ENCODE measurements at places on chromosomes 5 and 9.

DNA sequence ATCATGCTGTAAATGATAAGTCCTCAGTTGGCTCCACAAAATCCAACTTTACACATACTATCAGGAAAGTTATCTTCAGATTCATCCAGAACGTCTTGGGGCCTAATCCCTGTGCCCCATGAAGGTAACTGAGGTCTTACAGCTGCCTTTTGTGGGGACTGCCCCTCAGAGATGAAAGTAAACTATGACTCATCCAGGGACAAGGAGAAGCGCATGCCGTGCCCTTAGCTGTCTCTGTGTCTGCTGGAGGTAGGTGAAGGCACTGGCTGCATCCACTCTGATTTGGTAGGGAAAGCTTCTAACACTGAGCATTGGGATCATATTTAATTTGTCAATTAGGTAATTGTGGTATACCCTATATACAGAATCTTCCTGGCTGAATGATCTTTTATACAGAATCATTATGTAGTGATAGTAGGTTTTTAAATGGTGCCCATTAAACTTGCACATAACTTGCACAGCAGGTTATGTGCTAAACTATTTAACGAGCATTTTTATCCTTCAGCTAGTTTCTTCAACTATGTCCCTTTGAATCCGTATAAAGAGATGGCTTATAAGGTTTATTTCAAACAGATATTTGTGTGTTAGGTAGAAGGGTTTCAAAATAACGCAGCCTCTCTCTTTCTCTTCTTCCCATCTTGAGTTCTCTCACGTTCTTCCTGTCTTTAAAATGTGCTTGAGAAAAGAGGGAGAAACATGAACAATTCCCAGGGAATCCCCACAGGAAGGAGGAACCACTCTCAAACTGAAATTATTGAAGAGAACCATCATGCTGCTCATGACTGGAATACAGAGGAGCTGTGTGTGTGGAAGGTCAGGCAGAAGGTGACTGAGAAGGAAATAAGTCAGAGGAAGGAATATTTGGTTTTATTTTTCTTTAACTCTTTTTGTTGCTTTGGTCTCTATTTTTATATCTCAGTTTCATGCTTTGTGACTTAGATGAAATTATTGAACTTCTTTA is 250.9 kb downstream of the CD180 start:
- DNase-seq = no peak

DNA sequence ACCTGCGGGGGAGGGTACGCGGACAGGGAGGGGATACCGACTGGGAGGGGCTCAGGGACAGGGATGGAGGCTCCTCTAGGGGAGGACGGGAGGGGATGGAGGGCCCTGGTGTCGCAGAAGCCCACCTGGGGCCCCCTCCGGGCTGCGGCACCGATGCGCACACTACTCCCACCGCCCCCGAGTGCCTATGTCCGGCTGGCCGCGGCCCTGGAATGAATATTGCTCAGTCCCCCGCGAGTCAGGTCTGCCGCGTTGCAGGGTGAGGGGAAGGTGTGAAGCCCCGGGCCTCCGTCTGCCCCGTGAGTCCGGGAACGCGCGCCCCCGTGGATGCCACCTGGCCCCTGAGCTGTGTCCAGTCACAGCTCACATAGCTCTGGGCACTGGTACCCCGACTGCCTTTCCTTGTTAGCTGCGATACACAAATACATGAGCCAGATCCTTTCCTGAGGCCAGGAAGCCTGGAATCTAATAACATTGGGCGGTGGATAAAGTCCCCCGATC is 44.5 kb upstream of the PRSS3 start:
- no peak for DNase-seq

GRCh38 chr5:142779163-142779840 is 9.1 kb downstream of the ARHGAP26 start:
- no peak for DNase-seq

DNA sequence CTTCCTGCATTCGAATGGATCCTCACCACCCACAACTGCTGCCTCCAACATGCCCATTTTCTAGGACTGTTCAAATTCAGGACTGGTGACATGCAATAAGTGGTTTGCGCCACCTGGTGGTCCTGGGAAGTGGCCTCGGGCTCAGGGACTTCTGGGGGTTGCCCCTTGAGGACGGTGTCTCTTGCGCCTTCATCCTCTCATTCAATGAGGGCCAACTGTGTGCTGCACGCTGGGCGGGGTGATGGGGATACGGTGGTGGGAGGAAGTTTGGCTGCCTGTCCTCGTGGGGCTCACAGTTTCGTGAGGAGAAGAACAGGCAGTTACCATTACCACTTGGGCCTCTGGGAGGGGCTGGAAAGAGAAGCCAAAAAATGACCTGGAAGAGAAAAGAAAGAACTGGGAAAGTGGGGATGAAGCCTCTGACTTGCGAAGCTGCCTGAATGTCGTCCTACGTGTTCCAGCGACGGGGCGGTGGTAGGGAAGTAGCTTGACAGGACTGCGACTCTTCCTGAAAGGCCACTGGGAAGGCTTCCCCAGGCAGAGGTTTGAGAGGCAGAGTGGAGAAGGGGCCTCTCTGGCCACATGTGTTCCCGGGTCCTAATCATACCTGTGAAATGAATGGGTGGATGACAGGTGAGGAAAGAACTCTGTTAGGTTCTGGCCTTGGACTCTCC is 49.0 kb downstream of the PSD2 start:
- DNase-seq = peak; percentile 9

DNA sequence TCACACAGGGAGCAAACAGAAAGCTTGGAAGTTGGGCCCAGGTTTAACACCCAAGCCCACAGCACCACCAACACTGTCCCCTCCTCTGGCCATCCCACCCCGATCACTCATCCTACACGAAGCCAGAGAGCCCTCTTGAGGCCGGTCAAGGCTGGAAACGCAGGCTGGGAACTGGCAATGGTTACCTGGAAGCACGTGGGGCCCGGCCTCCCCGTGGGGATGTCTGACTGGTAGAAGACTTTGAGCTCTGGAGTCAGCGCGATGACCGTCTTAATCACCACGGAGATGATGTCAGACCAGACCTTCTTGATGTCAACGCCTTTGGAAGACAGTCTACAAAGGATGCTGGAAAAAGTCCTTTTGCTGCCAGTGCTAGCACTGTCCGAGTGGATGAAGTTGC is 104.1 kb downstream of the TTLL11 start:
- no peak for DNase-seq

- DNase-seq = no peak
Measured at GRCh38 chr9:110687497-110687896, 18.9 kb downstream of the MUSK start.

- DNase-seq = no peak
Measured at GRCh38 chr5:56070851-56071465, 76.2 kb upstream of the IL6ST start.

GRCh38 chr5:175483337-175483736 is 5.0 kb downstream of the SFXN1 start:
- DNase-seq = no peak

DNA sequence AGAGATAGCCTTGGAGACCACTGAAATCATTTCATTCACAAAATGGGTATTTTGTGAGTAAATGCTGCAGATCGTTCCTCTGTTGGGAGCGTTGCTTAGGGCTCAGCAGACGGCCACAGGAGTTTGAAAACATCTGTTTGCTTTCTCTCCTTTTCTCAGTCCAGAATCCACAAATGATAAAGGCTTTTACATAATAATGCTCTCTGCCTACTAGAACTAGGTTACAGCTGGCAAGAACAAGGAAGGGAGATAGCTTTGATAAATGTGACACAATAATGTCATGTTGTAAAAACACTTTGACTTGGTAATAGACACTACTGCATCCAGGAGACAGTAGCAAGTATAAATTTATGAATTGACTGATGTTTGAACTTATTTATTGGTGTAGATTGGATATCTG is 1072.4 kb upstream of the CDH6 start:
- DNase-seq = no peak

DNA sequence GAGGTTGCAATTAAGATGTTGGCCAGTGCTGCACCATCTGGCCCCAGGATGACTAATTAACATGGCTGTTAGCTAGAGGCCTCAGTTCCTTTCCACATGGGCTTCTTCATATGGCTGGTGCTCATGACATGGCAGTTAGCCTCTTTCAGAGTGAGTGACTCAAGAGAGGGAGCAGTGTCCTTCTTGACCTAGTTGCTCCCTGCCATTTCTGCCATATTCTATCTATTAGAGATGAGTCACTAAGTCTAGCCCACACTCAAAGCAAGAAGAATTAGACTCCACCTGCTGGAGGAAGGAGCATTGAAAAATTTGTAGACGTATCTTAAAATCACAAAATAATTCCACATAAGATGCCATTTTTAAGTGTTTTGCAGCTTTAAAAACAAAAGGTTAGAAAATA is 651.2 kb upstream of the CCNG1 start:
- no peak for DNase-seq

DNA sequence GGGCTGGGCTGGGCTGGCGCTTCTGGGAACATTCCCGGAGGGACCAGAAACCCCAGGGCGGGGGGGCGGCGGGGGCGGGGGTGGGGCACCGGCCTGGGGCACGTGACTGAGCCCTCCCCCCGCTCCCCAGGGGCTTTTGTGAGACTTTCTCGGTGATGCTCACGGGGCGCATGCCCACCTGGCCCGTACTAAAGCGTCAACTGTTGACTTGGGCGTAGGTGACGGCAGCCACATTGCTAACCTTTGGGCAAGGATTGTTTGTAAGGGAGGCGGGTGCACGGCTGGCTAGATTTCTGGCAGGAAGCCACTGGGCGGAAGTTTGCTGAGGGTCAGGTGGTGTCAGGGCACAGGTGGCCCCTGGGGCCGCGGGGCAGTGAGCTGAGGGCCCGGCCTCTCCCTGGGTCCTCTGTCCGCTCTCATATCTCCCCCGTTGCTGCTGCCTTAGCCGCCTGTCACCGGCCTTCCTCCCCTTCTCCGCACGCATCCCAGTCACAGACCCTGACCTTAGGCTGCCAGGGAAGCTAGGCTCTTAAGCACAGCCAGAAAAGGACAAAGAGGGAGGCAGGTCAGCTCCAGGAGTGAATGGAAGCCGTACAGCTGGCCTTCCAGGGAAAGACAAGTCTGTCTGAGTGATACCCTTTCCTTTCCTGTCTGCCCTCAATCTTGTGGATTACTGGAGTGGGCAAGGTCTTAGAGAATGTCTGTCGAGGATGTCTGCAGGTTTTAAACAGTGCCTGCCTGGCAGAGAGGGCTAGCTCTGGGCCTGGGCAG is 812 bp downstream of the CACFD1 start:
- no peak for DNase-seq

DNA sequence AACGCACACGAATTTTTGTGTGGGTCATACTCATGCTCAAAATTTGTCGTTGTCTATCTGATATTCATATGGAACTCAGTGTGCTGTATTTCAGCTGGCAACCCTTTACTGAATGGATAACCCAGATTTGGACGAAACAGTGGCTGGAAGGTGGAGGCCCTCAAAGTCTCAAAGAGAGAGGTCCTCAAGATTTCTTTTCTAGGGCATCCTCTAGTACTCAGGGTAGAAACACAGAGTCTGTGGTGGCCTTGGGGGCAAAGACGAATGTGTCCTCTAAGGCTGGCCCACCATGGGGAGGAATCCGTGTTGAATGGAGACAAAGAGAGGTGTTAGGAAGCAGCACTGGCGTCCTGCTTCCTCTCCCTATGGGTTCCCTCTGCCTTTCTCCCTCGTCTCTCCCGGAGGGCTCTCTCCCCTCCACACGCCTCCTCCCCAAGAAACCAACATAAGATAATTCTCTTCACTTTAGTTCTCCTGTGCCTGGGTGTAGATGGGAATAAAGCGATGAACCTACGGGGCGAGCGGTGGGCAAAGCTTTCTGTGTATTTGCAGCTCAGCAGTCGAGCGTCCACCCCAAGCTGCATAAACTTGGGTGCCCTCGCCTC is 333.7 kb downstream of the CWC27 start:
- DNase-seq = no peak

DNA sequence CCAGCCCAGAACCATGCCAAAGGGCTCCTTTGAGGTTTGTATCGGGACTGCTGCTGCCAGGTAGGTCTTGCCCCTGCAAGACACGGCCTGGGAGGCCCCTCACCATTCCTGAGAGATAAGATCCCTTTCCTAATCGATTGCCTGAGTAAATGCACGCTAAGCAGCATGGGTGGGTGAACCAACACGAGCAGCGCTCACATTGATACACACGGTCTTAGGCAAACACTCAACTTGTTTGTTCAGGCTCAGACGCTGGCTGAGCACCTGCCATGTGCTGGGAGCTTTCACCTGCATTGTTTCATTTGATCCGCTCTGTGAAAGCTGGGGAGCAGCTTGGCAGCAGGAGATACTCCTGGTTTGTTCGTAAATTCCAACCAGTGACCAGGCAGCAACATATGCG is 76.9 kb upstream of the NEURL1B start:
- DNase-seq = no peak

DNA sequence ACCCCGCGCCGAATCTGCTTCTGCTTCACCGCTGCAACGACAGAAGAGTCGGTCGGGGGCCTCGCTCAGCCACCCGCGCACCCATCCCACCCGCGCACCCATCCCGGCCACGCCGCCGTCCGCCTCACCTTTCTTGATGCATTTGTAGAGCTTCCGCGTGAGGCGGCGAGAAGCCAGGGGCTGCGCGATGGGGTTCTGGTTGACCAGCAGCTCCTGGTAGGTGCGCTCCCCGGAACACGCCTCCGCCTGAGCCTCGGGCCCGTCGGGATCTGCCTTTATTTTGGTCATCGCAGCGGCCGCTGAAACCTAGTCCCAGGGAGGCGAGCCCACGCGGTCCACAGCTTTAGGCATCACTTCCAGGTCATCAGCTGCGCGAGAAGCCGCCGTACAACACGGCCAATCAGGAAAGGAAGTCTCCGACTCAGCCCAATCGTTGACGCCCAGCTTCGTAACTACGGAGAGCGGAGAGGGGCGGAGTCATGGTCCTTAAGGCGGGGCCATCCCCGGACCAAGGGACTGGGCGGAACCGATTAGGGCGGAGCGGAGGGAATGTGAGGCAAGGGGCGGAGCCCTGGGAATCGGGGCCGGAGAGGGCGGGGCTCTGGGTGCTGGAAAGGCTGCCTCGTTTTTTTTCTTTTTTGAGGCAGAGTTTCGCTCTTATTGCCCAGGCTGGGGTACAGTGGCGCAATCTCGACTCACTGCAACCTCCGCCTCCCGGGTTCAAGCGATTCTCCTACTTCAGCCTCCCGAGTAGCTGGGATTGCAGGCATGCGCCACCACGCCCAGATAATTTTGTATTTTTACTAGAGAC is at the start of gene NHP2:
NHP2 (minus strand) TSS at position 356 of the 811 bp plus-strand sequence; CDS start at position 288, 68 bp downstream.
- peak; percentile 77 for DNase-seq

- DNase-seq = no peak
Measured at GRCh38 chr5:99033014-99033900, 104.5 kb upstream of the CHD1 start.

DNA sequence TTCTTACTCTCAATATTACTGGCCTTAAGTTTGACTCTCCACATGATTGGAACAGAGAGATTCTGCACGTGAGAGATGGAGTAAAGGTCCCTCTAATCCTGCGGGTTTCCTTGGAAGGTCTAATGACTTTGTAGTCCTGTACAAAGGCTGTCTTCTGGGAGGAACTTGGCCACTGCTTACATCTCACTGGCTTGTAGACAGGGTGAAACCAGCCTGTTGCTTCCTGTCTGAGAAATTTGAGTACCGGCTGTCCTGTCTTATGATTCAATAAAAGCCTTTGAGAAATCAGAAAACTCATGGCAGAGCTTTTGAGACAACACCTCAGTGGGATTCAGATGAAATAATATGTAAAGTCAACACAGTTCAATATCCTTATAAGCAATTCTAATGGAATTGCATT is 43.0 kb downstream of the IL31RA start:
- DNase-seq = no peak

All from HS-27A (cell line).